Stimulated activated CD4-positive, alpha-beta T cell treated with anti-CD3 and anti-CD28 coated beads, TNF-alpha, amount 100 ng/mL, for 24 hours (primary cell): ENCODE measurements at places on chromosomes 13 and 19.

GRCh38 chr13:50587645-50588373 is 255.7 kb downstream of the DLEU7 start:
- no peak for DNase-seq

GRCh38 chr19:17910791-17911360 is 21.9 kb upstream of the CCDC124 start:
- no peak for DNase-seq

DNA sequence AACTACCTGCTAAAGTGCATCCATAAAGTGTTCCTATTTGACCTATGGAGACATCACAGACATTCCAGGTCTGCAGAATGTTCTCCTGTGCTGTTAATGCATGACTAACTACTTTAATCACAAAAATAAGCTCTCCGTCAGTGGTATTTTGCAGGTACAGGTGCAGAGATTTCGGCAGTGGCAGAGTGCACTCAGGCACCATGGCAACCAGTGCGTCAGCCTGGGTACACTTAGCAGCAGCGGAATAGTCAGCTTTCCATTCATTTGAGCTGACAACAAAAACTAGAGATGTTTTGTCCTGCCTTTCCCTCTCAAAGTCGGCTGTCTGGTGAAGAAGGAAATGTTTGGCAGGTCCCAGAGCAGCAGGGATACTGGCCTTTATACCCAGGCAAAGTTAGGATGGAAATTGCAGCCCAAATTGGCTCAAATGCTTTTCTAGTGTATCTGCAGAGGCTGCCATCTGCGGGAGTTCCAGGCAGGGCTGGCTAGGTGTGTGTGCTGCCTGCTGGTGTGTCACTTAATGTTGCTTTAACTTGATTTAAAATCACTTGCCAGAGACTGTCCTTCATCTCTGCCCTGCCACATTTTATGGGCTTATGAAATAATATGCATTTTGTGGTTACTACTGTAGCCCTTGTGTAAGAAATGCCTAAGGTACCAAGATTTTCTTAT is 195.8 kb downstream of the RAP2A start:
- DNase-seq, result no peak

DNA sequence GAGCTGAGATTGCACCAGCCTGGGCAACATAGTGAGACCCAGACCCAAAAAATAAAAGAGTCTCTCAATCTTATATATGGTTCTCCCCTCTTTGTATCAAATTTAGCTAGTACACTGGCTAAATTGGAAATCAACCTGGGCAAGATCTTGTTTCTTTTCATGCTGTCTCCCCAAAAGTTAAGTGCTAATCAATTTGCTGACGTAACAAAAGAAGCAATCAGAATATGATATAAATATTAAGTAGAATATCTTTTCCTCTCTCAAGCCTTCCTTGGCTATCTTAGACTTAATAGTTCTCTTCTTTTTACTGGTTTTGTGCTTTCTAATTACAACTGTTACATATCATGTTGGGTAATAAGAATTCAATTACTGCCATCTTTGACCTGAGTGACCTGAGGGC is 258.9 kb downstream of the KCNRG start:
- no peak for DNase-seq

DNA sequence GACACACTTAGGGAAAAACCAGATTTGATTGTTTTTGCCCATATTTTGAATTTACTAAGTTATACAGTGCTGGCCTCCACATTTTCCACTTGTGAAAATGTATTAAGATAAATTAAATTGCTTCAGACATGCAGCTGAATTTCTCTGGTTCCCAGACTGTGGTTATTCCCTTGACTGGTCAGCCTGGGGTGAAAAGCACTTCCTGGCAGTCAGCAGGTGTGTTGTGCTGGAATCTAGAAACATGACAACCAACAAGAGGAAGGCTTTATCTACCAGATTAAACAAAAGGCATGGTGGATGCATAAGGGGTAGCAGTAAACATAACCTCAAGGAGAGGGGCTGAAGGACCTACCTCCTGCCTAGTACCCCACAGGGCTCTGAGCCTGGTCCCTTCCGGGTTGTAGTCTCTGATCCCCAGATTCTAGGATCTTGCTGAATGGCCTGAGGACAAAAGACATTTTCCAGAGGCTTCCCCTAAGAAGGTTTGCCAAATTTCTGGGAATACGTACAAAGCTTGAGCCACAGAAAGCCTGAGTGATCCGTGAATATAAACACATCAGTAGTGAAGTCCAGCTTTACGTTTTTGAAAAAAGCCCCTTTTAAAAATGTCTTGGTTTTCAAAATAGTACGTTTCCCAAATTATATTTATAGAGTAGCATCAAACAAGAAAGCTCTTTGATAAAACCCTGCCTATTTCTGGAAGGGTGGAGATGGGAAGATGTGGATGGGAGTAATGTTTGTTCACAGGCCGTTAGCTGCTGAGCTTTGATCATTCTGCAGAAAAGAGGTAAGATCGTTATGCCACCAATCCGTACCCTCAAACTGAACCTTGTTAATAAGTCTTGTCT is 133.4 kb downstream of the LACC1 start:
- DNase-seq, result no peak
